Activated T-helper 2 cell treated with anti-CD3 and anti-CD28 coated beads, Interferon-gamma antibody, Interleukin-2, Interleukin-4, amounts not matched to agents 10 μg/mL and 5 μg/mL and 100 μg/mL, durations not matched to agents 14 hours and 24 hours and 36 hours (primary cell): ENCODE measurements at places on chromosomes 7 and 10.
A peak's percentile ranks its signal among the peaks of the same experiment; 100 is the strongest.

DNA sequence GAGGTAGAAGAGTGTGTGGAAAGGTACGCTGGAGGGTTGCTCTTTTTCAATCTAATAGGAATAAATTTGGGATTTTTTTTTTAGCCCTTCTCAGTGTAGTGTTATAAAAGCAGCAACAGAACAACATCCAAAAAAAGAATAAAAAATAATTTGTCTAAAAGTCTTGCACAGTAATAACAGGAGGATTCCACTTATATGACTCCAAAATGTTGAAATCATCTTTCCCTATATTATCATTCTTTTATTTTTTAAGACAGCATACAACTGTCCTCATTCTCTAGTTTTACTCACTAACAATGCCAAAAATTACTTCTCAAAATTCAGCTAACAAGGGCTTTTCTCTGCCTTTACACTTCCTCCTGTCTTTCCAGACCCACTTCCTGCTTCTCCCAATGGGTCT, 27.8 kb downstream of the IL2RA start:
- no peak for DNase-seq

GRCh38 chr10:126663880-126664279, 6.6 kb downstream of the C10orf90 start:
- no peak for DNase-seq

DNA sequence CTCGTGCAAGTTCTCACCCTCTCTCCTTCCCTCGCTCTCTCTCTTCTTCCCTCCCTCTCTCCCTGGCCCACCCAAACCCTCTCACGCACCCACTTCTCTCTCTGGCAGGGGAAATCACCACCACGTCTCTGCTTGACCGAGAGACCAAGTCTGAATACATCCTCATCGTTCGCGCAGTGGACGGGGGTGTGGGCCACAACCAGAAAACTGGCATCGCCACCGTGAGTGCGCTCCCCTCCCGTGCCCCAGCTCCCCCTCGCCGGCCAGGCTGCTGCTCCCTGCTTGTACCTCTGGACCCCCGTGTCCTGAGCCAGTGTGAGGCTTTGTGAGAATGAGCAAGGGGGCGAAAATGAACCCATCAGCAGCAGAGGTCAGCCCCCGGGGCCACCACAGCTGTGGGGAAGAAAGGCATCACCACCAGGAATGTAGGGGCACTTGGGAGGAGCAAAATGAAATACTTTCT, 25.5 kb downstream of the C10orf105 start:
- no peak for DNase-seq

DNA sequence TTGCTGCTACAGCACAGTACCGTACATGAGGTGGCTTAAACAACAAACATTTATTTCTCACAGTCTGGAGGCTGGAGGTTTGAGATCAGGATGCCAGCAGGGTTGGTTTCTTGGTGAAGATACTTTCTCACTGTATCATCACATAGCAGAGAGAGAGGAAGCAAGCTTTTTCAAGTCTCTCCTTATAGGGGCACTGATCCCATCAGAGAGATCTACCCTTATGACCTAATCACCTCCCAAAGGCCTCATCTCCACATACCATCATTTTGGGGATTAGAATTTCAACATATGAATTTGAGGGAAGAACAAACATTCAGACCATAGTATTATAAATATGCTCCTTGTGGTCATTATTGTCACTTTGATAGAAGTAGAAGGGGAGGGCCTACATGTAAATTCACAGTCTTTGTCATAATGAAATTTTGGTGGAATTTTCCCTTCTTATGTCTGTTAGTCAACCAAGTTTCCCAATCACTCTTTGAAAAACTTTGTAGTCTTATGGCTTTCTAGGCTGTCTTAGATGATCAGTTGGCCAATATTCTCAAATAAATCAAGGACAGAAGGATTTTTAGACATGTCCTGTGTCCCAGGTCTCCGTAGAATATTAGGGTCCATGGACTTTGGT, 606.2 kb downstream of the LRMDA start:
- DNase-seq, result no peak

DNA sequence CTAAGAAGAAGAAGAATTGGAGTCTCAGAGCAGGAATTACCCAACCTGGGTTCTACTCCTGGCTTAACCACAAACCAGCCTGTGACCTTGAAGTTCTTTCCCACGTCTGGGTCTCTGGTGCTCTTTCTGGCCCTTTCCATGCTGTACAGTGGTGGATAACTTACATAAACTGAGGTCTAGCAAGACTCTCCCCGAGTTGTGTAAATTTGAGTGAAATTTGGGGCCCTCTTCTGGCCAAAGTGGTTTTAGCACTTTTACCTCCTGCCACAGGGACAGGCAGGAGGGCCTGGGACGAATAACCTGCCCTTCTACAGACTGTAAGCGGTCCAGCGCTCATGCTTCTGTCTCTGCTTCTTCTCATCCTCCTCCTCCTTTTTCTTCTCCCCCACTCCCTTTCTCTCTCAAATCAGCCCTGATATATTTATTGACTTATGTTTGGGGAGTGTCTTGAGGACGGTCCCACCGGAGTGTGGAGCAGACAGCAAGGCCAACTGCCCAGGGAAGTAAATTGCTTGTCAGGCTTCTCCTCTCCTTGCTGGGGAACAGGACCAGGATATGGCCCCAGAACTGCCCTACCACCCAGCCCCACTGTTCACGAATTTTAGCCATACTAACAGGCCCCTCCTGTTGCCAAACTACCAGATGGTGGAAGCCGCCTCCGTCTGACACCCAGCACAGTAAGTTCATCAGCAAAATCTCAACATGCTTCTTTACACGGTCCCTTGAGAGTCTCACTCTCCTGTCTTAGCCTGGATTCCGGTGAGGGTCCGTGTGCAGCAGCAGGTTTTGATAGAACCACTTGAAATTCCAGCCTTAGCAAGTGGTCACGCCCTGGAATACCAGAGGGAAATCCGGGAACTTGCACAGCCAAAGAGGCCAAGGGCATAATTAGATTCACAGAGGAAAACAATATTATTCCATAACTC, 4.0 kb upstream of the SH3PXD2A start:
- peak; percentile 37 for DNase-seq

DNA sequence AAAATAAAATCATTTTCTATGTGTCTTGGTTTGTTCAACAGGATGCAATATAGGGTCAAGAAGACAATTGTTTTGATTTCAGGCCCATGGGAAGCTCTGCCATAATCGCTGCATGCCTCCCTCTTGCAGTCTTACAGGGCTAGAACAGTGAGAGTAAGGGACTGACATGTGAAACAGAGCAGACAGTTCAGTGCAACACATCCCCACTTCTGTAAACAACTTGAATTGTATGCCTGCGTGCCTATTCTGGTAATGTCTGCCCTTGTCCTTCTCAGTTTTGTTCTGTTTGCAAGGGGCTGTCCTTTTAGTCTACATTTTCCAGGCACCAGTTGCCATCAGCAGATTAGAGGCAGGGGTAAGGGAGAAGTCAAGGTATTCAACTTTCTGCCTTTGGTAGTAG, 34.8 kb upstream of the GPR37 start:
- DNase-seq, result no peak

DNA sequence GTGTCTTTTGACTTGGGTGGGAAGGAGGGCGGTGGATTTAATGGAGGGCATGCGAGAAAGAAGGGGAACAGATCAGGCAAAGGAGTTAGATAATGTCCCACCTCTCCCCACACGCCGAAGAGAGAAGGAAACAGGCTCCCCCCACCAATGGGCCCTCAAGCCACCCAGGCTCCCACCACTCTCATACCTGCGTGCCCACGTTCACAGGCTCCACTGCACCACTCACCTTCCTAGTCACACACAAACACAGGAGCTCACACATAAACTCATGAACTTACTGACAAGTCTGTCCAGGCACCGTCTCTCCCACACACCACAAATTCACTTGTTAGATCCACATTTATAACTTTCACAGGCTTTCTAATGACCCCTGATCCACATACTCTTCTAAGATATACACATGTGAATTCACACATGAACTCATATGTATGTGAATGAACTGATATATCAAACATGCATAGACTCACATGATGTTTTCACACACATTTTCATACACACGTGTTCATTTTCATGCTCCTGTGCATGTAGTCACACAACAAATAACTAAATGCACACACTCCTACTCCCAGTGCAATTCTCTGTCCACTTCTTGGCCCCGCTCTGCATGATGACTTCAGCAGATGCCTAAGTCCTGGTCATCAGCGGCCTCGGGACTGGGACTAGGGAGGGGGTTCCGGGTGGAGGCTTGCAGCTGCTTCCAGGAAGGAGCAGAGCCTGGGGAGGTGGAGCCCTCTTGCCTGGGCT, 1.5 kb downstream of the LZTS2 start:
- no peak for DNase-seq

DNA sequence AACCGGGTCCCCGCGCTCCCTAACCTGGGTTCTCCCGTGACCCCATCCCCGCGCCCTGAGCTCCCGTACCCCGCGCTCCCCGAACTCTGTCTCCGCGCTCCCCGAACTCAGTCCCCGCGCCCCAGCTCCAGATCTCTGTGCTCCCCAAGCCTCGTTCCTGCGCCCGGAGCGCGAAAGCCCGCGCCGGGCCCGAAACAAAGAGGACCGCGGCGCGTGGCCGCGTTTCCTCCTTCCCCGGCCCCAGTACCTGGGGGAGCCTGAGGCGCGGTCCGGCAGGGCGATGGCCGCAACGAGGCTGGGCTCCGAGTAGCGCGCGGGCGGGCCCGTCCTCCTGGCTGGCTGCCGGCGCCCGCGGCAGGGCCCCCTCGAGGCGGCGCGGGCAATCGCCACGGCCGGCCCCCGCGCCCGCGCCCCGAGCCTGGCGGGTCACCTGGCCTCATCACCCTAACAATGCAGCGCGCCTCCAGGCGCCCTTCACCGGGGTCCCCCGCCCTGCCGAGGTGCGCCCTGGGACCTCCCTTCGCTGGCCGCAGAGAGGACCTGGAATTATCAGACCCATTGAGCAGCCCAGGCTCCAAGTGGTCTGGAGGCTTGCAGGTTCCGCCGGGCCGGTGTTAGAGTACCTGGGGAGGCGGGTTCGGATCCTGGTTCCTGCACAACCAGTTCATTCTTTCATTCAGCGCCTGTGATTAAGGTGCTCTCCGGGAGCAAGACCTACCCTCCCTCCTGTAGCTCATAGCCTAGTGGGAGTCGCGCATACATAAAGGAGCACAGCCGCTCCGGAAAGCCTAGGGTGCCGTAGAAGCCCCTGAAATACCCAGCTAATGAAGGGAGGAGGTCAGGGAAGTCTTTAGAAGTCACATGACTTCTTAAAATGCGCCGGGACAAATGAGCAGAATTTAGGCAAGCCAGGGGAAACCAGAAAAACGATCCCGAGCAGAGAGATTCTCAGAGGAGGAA, at the start of gene TNS3:
TSS of gene TNS3 (minus strand) at position 308 of the 960 bp plus-strand sequence. CDS start 142,475 bp downstream, outside the sequence.
- no peak for DNase-seq

DNA sequence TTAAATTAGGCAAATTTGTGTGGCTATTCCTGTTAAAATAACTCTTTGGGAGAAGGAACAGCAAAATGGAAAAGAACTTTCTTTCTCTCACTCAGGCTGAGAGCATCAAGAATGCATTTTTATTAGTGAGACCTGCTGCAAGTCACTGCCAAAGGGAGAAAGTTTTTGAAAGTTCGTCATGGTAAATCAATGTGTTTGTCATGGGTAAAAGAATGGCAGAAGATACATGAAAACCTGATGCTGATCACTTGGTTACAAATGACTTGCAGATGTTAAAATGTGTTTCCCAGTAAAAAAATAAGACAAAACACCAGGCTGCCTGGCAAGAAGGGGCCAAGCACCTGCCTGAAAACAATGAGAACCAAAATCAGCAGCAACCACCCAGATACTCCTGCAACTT, 484.7 kb upstream of the NRP1 start:
- no peak for DNase-seq

- no peak for DNase-seq
Observed at GRCh38 chr10:121530481-121531075, 67.7 kb downstream of the FGFR2 start.

DNA sequence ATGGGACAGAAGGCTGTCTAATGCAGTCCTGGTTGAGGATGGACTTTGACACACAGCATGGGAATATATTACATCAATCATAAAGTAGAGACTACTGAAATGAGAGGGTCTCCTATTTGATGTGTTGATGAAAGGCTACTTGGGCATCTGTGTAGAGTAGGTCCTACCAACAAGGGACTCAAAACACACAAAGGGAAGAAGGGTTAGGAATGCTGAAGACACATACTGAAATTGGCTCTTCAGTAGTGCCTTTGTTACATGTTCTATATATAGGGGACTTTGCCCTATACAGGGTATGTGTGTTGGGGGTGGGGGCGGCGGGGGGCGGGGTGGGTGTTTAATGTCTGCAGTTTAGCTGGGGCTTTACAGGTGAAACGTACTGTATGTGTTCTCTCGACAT, 7.7 kb downstream of the CUL1 start:
- no peak for DNase-seq

- no peak for DNase-seq
Observed at GRCh38 chr10:77392236-77392721, 245.3 kb downstream of the KCNMA1 start.

DNA sequence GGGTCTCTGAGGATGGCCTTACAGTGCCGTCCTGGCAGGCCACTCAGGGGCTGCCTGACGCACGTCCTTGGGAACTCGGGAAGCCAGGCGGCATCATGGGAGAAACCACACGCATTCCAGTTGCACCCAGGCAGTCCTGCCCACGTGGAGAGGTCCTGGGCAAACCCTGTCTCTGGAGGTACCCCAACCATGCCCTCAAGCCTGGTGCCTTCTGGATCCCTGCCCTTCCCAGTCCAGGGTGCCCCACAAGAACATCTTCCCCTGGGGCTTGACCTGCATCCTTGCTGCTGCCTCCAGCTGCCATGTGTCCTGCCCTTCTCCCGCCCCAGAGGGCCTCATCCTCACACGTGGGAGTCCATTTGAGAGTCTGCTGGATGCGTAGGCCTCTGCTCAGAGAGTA, 200.3 kb upstream of the PPP2R2D start:
- DNase-seq, result no peak

DNA sequence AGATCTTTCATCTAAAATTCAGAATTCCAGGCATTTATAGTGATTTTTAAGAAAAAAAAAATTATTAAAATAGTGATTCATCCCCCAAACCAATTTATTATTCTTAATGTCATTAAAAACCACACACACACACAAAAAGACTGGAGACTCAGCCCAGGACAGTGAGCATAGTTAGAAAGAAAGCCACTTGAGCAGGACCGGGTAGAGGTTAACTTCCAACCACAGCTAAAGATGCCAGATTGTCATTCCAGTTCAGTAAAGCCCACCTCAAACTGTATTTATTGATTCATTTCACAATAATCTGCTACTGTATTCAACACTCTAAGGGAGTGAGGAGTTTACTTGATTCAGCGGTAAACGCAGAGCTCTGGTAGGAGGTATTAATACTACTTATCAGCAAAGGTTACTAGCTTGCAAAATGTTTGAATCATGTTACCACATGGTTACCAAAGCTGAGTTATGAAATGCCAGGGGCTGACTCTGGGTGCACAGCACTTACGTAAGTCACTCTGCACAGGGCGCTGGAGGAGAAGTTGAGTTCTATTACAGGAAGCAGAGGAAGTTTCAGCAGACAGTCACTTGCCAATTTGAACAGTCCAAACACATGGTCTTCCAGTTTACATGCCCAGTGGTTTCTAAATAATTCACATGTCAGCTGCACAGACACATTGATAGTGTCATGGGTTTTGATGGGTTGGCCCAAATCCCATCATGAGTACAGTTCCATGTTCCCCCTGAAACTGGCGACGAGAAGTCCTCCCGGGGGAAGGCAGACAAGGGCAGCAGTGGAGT, 64.6 kb downstream of the KLF6 start:
- DNase-seq, result no peak
